ENCODE measurements at places on chromosomes 6 and 20.

DNA sequence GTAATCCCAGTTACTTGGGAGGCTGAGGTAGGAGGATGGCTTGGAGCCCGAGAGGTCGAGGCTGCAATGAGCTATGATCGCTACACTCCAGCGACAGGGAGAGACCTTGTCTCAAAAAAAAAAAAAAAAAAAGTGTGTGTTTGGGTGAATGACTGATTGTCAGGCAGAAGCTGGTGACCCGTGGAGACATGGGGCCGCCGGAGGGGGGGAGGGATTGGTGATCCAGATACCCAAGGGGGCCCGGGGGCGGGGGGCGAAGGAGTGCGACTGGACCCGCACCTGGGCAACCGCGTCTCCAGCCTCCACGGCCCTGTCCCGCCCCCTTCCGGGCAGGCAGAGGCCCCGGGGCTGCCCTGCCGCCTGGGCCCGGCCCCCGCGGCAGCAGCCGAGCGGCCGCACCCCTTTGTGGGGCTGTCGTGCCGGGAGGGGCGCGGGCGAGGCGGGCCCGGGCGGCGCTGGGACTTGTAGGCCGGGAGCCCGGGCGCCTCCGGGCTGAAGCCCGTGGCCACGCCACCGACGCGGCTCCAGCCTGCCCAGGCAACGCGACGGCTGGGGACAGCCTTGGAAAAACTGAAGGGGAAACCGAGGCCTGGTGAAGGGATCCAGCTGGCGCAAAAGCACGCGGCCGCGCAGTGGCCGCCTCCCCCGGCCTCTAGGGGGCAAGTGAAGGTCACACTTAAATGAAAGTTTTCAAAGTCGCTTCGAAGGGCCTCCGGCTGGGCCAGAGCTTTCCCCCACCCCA lies 2.1 kb upstream of the RBM38 start:
- peak; percentile 37 for DNase-seq

DNA sequence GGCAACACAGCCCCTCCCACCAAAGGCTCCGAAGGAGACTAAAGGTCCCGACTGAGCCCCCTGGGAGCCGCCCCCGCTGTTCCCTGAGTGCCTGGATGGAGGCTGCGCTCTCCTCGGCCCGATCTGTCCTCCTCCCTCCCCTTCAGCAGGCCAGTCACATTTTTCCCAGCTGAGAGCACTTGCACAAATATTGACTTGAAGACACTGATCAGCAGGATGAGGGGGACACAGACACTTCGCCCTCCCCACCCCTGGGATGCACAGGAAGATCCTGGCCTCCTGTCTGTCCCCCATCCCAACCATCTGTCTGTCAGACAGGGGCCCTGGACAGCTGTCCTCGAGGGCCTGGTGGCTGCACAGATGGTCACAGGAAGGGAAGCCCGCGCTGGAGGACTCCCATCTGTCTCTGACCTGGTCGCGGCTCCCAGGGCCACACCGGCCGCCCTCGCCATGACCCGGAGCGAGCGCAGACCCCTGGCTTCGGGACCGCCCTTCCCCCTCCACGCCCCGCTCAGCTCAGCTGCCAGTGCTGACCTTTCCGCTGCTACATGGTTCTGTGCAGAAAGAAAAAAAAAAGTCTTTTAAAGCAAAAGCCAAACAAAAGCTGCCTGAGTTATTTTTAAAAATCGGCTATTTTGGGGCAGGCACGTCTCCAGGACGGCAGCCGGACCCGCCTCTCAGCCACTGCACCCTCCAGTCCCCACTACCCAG lies 11.1 kb downstream of the LAMA5 start:
- peak; percentile 66 for DNase-seq

DNA sequence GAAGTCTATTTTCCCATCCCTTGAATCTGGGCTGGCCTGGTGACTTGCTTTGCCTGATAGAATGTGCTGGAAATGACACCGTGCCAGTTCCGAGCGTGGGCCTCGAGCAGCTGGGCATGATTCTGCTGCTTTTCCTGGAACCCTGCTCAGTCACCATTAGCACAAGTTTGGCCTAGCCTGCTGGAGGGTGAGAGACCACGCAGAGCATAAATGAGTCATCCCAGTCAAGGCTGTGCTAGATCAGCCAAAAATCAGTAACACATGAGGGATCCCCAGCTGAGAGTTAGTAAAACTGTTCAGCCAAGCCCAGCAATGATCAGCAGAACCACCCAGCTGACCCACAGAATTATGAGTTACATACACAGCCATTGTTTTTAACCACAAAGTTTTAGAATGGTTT lies 74.8 kb upstream of the TOP1 start:
- peak; percentile 87 for DNase-seq

GRCh38 chr6:39843305-39844020 lies 51.3 kb downstream of the DAAM2 start:
- DNase-seq, result peak; percentile 30

DNA sequence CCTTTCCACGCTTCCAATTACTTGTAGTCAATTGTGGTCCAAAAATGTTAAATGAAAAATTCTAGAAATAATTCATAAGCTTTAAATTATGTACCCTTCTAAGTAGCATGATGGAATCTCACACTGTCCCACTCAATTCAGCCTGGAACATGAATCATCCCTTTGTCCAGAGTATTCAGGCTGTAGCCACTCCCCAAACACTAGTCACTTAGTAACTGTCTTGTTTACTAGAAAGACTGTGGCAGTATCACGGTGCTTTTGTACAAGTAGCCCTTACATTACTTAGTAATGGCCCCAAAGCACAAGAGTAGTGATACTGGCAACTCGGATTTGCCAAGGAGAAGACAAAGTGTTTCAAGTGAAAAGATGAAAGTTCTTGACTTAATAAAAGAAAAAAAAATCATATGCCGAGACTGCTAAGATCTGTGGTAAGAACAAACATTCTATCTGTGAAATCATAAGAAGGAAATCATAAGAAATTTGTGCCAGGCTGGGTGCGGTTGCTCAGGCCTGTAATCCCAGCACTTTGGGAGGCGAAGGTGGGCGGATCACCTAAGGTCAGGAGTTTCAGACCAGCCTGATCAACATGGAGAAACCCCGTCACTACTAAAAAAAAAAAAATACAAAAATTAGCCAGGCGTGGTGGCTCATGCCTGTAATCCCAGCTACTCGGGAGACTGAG lies 168.5 kb upstream of the SIM1 start:
- peak; percentile 89 for DNase-seq

DNA sequence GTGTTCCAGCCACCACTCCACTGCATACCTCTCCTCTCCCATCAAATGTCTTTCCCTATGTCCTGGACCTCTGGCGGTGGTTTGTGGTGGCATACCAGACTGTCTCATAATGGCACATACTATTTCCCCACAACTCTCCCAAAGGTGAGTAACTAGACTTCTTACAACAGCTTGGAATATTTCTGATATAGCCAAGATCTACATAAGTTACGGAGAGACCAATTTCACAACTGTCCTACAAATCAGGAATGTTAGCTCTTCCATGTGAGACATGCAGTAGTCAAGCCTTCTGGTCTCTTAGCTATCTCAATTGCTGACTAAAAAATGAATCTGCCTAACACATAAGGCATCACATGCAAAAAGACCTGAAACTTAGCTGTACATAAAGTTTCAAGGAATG lies 588.9 kb downstream of the RNF144B start:
- DNase-seq, result no peak
